ENCODE measurements at places on chromosomes 2 and 18.

GRCh38 chr2:37402636-37403035, 58.2 kb downstream of the QPCT start:
- no peak for DNase-seq

DNA sequence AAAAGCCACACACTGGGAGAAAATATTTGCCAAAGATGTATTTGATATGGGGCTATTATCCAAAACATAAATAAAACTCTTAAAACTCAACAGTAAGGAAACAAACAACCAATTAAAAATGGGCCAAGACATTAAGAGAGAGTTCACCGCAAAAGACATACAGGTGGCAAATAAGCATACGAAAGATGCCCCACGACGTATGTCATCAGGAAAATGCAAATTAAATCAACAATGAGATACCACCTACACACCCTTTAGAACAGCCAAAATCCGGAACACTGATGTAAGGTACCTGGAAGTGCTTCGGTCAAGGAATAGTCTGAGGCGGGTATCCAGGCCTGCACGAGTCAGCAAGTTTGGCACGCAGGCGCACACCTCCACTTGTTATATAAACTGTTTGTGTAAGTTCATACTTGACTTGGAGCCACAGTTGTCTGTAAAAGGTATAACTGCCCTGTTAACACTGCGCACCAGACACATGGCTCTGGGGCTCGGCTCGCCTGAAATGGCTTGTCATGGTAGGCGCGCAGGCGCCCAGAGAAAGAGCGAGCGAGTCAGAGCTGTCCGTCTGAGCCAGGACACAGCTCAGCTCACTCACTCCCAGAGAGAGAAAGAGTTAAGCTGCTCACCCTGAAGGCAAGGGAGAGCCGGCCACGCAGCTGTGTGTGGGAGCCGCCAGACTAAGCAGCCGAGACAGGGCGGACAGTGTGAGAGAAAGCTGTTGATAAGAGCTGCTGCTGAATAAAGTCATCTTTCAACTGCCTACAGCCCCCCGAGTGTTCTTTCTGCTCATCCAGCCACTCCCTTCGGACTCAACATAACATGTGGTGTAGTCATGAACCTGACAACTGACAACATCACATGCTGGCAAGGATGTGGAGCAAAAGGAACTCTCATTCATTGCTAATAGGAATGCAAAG, 87.3 kb downstream of the HNRNPLL start:
- no peak for DNase-seq

GRCh38 chr2:178592655-178593054, 112.4 kb downstream of the PLEKHA3 start:
- DNase-seq, result no peak

DNA sequence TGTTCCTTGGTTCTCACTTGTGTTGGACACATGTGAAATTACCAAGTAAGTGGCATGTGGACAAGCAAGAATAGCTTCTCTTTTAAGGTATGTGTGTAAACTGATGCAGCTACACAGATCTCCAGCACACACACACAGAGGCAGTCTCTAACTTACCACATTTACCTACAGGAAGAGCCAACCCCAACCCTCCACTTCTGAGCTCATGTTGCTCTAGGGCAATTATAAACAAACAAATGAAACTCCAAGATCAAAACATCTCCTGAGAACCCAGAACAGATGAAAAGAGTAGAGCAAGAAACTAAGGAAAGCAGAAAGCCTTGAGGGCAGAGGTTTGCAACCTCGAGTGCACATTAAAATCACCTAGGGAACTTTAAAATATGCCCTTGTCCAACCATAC, 16.0 kb upstream of the TMEM37 start:
- DNase-seq, result no peak

DNA sequence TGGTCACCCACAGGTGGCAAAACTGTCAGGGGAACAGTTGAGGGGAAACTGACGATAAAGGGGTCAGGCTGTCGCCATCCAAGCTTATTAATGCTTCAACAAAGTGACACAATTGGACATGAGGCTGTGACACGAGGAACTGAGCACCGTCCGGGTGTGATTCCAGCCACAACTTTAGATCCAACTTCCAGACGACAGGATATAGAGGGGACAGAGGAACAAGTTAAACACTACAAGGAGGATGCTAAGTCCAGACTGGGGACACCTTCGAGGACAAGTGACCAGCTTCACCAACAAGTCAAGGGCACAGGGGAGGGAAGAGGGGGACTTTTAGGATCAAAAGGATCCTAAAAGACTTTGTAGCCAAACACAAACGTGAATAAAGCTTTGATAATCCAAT, 23.8 kb downstream of the BOK start:
- no peak for DNase-seq

- DNase-seq, result no peak
Measured at GRCh38 chr2:200604571-200605255, 18.9 kb downstream of the AOX1 start.

DNA sequence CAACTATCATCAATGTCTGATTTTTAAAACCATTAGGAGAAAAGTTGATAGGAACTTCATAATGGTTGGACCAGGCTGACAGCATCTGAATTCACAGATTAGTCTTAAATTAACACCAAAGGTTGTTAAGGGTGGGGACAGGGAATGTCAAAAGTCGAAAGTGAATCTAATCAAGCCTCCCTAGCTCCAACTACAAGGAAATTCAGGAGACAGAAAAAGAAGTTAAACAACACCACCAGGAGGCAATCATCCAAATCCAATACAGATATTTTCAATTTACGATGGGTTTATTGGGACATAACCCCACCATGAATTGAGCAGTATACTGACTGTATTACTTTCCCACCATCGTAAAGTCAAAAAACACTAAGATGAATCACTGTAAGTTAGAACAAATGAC, 32.8 kb downstream of the ATF2 start:
- DNase-seq, result no peak

DNA sequence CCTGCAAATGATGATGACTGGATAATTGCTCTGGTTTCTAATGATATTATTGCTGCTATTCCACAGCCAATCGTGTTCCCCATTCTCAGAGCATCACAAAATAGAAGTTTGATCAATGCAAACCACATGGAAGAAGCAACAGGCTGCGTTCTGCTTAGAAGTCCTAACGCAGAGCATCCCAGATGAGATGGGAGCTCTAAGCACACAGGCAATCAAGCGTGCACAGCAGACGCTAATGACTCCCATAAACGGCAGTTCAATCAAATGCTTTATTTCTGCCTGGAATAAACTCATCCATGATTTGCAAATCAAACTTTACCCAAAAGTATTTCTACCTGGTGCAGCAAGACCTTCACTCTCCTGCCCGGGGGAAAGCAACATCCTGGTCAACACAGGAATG, 304.2 kb downstream of the FBXO15 start:
- DNase-seq, result no peak

DNA sequence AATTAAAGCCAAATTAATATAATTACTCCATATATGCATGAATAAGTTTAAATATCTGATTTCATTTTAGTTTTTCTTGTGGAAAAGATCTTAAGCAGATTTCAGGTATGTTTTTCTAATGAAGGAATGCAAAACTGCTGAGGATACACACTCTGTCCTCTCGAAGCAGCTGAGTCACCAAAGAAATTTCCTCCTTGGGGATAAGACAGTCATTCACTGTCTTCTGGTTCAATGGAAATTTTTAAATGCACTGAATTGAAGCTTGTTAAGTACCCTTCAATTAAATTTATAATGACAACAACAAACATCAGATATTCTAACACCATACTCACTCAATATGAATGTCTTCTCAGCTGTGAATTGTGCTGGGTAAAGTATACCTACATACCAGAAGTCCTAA, 101.5 kb upstream of the DNER start:
- no peak for DNase-seq

GRCh38 chr2:177187631-177188312, 24.8 kb upstream of the HNRNPA3 start:
- DNase-seq, result no peak

DNA sequence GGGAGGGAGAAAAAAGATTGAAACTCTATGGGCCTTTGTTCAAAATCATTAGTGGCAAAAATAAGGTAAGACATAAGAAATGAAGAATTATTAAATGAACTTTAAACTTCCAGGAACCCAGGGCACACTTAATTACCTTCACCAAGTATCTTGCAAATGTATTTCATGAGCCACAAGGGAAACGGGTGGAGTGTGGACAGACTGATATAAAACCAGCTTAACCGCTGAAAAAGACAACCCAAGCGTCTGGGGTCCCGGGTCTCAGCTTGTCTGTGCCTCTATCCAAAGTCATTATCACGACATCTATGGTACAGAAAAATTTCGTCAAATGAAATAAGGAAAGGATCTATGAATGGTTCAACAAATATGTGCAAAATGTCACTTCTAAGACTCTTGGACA, 13.9 kb upstream of the MBOAT2 start:
- DNase-seq, result no peak

GRCh38 chr18:76721207-76721996, 101.0 kb upstream of the ZNF236 start:
- peak; percentile 61 for DNase-seq

DNA sequence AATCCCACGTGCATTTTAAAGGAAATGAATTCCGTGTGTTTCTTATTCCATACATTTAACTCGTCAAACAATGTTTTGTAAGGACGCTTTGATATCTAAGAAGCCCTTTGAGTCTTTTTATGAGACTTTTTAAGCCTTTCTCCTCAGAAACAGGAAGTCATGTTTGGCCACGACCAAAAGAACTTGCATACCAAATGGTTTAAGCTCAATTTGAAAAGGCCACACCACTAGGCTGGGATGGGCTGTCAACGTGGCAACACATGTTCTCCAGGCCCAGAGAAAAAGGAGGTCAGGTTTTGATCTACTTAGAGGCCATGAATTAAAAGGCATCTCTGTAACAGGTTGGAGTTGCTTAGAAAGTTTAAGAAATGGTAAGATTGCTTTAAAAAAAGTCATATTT, 441.8 kb downstream of the CMPK2 start:
- no peak for DNase-seq

- no peak for DNase-seq
Measured at GRCh38 chr2:25804338-25804737, 73.9 kb downstream of the ASXL2 start.

- no peak for DNase-seq
Measured at GRCh38 chr2:124534028-124534427, 508.9 kb downstream of the CNTNAP5 start.

- DNase-seq, result peak; percentile 64
Measured at GRCh38 chr2:9779596-9780264, 63.5 kb upstream of the TAF1B start.

- no peak for DNase-seq
Measured at GRCh38 chr2:66478731-66479316, 43.9 kb downstream of the MEIS1 start.

Measured in stimulated activated CD4-positive, alpha-beta T cell treated with anti-CD3 and anti-CD28 coated beads, Interleukin-15, amount 100 ng/mL, for 24 hours (primary cell).